ENCODE measurements at places on chromosomes 12 and 14.

DNA sequence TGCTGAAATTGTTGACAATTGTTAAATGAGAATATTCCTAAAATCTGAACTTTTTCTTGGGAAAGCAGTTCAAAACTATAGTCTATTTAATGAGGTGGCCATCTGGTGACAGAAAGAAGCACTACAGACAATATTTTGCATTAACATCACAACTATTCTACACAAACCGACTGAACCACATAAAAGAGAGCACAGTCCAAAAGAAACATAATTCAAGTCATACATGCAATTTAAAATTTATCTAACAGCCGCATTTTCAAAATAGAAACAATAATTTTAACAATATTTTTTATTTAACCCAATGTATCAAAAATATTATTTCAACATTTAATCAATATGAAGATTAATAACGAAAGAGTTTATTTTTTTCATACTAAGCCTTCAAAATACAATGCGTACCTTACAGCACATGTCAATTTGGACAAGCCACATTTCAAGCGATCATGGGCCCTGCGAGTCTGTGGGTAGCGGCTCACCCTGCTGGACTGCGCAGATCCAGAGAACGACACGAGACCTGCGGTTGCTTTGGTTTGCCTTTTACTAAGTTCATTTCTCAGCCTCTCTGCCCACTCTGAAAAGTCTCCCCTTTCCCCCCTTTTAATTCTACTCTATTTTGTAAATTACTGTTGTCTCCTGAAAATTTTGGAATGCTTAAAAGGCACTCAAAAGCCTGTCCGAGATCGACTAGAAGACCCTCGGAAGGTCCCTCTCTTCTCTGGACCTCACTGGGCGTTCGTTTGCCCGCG lies 947 bp upstream of the LRRC9 start:
- DNase-seq: no peak

GRCh38 chr12:54390668-54391551 lies 6.4 kb upstream of the ZNF385A start:
- DNase-seq: peak; percentile 60

GRCh38 chr12:131371401-131372170 lies 339.3 kb upstream of the SFSWAP start:
- DNase-seq: no peak

DNA sequence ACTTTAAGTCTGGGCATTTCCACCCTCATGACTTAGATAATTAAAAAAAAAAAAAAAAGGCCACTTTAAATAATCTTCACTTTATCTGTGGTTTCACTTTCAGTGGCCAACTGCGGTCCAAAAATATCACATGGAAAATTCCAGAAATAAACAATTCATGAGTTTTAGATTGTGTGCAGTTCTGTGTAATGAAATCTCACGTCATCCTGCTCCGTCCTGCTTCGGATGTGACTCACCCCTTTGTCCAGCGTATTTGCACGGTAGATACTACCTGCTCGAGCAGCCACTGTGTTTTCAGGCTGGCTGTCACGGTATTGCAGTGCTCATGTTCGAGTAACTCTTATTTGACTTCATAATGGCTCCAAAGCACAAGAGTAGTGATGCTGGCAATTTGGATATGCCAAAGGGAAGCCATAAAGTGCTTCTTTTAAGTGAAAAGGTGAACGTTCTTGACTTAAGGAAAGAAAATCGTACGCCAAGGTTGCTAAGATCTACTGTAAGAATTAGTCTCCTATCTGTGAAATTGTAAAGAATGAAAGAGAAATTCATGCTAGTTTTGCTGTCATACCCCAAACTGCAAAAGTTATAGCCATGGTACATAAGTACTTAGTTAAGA lies 2.4 kb downstream of the E2F7 start:
- no peak for DNase-seq

DNA sequence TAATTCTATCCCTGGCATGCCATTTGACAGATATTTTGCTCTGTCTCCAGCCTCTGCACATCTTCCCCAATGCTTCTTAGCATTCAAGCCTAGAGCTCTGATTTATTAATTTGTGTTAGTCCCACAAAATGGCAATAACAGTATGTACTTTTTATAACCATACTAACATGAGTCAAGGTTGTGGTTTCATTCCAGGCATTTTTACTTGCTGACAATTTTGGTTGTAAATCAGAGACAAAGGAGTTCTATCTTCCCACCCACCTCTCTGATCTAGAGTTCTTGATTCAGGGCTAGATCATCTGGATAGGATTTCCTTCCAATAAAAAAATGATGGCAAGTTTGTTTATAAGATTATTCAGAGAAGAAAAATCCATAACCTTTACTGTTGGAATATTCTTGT lies 18.5 kb upstream of the CISTR start:
- no peak for DNase-seq

DNA sequence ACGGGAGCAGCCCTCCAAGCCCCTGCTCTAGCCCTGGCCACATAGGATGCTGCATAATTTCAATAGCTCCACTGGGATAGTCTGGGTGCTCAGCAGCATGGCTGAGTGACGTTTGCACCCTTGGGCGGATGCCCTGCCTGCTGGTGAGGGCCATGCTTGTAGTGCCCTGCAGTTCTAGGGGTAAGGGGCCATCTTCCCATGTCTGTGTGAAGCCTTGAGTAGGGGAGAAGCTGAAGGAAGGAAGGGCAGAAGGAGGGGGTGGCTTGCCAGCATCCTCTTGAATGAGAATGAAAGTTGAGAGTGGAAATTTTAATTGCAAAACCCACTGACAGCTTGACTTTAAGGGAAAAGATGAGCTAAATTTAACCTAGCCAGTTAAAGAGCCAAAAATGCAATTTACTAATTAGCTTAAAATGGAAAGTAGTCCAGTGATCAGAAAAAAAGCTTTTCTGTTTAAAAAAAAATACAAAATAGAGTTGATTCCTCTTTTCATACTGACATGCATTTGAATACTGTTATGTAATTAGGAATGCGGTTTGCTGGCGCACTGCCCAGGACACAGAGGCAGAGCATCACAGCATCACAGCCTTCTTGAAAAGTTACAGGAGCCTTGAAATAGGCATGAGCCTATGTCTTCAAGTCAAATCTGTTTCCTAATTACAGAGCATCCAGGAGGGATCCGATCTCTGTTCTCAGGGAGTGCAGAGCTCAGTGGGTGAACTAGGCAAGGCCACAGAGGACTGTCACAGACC lies 18.5 kb upstream of the EML1 start:
- no peak for DNase-seq

DNA sequence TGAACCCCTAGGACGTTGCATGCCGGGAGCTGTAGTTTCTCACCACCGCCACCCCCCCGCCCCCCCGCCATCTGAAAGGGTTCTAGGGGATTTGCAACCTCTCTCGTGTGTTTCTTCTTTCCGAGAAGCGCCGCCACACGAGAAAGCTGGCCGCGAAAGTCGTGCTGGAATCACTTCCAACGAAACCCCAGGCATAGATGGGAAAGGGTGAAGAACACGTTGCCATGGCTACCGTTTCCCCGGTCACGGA lies 501 bp upstream of the HSP90B1 start:
- DNase-seq: no peak

- no peak for DNase-seq
These were observed 18.9 kb downstream of the ABCB9 start for GRCh38 chr12:122947352-122947792.

DNA sequence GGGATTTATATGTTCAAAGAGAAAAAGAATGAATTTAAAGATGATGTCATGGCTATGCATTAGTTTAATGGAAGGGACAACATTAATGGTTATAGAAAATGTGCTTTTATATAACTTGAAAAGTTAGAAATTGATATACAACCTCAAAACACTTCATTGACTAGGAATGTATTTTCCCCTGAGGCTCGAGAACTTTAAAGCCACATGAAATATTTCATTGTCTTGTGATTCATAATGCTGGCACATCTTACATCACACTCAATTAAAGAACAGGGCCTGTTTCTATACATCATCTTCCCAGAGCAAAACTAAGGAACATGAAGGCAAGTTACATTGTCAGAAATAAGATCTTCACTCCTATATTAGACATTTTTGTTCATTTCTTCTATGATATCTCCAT lies 35.2 kb upstream of the PAWR start:
- no peak for DNase-seq

DNA sequence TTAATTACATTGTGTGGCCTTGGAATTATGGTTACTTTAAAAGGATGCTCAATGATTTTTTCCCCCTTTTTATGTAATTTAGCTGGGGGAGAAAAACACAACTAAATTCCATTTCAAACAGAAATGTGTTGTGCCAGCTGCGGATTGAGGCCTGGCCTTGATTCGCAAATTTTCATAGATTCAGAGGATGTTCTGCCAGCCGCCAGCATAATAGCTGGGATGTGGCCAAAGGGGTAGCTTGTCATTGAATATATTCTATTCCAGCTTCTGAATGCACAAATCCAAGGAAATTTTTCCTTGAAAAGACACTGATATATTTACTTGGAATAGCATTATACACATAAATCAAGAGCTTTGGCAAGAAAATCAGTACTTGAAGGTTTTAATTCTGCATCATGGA lies 43.7 kb downstream of the TRHDE start:
- no peak for DNase-seq

GRCh38 chr14:75626396-75626795 lies 34.3 kb downstream of the ERG28 start:
- no peak for DNase-seq
